Fibroblast of skin of back (primary cell): ENCODE measurements at places on chromosomes 5 and 9.

DNA sequence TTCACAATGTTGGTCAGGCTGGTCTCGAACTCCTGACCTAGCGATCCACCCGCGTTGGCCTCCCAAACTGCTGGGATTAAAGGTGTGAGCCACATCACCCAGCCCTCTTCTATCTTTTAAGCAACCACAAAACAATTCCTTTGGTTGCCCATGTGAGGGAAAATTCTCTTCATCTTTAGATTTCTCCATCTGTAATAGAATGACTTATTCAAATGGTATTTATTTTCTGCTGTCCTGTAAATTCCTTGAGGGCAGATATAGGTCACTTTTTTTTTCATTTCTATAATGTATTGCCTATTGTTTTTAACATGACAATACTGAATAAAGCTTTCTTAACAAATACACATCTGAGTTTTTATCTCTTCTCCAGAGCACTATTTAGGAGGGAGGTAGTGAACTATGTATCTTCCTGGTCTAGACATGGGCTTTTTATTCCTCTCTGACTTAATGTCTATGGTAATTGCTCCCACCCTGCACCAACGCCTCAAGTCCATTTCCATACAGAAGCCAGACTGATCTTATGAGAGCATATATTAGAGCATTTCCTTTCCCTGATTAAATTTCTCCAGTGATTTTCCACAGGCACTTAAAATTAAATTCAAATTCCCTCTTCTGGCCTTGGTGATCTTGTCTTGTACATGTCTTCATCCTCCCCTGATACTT is 595.6 kb downstream of the CAAP1 start:
- DNase-seq = peak; percentile 81

GRCh38 chr9:37566716-37567115 is 9.5 kb downstream of the FBXO10 start:
- DNase-seq = no peak

DNA sequence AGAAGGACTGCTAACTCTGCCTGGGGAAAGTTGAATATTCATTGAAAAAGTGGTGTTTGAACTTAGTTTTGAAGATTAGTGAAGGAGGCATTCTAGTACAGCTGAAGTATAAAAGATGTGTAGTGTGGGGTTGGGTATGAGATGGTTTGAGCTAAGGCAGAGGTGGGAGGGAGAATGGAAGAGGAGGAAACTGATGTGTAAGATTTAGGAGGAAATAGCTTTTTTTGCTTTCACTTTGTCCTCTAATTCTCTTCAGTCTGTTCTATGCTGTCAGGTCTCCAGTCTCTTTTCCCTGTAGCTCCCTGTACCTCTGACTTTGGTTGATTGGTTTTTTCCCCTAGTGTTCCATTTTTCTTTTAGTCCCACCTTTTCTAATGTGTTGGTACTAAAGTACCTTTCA is 9.0 kb downstream of the CREBRF start:
- DNase-seq = no peak

DNA sequence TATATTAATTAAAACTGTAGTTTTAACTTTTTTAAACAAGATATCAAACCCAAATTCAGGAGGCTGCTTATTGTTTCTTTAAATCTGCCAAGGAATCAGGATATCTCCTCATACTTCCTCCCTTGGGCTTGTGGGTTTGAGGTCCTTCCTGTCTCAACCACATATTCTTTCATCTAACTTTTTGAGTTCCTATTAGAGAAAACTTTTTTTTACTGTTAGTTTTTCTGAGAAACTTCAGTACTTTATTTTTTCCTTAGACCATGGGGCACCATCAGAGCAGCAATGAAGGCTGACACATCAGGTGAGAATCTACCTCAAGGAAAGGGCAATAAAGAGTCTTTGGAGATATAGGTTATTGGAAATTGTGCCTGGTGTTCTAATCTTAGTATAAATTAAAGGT is 56.7 kb downstream of the TSSK1B start:
- DNase-seq = no peak

- peak; percentile 52 for DNase-seq
Observed at GRCh38 chr5:133527311-133527710, 85.0 kb downstream of the FSTL4 start.

DNA sequence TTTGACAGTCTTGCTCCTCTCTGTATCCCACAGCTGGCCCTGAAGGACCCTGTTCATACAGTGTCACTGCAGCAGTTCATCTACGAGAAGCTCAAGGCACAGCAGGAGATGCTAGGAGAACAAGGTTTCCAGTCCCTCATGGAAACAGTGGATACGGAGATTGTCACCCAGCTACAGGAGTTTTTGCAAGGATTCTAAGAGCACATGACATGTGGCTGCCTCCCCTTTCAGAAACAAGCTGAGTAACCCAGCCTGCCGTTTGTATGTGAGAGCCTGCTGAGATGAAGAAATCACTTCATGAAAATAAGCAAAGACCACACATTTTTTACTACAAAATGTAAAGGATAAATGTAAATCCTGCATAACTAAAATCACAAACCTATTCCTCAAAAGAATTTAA is 48.5 kb downstream of the LRRC70 start:
- DNase-seq = no peak
